Astrocyte of the cerebellum (primary cell): ENCODE measurements at places on chromosomes 12 and 14.

- no peak for DNase-seq
These were observed 159.7 kb upstream of the PWP1 start for GRCh38 chr12:107525719-107526554.

GRCh38 chr14:63276492-63277342, 42.0 kb downstream of the GPHB5 start:
- peak; percentile 45 for DNase-seq

GRCh38 chr12:109707470-109707821, 6.2 kb upstream of the FAM222A start:
- no peak for DNase-seq

DNA sequence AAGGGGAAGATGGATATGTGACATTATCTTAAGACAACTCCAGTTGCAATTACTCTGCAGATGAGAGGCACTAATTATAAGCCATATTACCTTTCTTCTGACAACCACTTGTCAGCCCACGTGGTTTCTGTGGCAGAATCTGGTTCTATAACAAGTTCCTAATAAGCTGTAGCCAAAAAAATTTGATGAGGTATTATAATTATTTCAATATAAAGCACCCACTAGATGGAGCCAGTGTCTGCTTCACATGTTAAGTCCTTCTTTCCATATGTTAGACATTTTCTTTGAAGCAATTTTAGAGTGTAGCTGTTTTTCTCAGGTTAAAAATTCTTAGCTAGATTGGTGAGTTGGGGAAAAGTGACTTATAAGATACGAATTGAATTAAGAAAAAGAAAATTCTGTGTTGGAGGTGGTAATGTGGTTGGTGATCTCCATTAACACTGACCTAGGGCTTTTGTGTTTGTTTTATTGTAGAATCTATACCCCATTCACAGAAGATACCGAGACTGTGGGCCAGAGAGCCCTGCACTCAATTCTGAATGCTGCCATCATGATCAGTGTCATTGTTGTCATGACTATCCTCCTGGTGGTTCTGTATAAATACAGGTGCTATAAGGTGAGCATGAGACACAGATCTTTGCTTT, 36.9 kb downstream of the PSEN1 start:
- peak; percentile 59 for DNase-seq

DNA sequence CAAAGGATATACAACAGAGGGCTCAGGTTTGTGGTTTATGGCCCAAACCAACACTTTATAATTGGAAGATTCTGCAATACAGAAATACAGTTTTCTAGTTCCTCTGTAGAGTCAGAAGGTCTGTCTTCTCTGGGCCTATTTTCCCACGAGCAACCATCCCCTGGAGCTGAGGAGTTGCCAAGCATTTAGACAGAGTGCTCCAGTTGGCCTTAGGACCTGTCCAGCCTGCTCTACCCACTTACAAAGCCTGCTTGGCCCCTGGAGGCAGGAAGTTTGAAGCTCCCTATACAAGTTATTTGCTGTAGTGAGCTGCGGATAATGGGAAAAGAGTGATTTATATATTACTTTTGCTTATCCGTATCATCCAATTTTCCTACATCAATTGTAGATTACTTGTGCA, 60.8 kb upstream of the HSPB8 start:
- no peak for DNase-seq

DNA sequence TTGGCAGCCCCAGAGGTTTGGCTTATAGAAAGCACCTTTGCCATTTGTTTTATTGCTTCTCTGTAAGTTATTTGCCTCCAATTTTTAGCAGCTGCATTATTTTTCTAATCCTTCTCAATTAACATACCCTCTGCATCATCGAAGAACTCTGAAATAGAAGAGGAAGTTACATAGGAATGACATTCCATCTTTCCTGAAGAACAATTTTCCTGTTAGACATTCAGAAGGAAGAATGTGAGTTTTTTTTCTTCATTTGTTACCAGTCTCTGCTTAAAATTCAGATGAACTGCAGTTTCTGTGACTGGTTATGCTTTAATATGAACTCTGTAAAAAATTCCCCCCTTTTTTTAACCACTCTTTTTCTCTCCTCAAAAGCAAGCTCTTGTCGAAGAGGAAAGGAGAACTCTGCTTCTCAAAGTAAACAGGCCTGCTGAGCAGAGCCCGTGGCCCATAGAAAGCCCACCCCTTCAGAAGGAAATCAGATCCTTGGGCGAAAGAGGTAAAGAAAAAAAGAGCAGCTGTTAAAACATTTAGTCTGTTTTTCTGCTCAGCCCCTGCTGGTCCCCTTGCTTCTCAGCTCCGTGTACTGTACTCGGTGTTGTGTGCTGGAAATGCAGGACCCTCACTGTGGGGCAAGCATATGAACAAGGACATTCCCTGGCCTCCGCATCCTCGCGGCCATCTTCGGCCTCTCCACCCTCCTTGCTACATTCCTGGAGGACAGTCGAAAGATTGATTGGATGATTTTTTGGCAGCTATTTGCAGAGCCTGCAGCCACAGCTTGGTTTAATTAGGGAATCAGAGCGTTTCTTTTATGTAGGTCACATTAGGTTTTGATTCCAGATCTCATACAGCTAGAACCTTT, 164.4 kb upstream of the LRIG3 start:
- DNase-seq: peak; percentile 90

- DNase-seq: no peak
These were observed 2.8 kb downstream of the MAP4K5 start for GRCh38 chr14:50529288-50530179.

DNA sequence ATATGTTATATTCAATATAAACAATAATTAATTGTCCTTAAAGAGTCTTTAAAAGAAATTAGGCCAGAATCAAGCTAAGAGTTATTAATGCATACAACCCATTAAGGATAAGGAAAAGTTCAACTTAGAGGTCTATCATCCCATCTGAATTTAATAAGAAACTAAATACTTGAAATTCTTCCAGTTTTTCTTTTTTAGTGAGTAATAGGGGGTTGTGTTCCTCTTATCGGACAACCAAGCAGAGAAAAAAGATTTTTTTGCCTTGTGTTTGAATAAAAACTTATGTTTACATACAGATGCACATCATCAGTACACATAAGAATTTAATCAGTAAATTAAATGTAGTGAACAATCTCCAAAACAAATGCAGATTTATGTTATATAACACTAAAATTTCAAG, 32.5 kb downstream of the PAWR start:
- DNase-seq: no peak

GRCh38 chr12:98758331-98758730, 113.2 kb downstream of the APAF1 start:
- peak; percentile 48 for DNase-seq

- DNase-seq: no peak
These were observed 44.6 kb downstream of the FBXO21 start for GRCh38 chr12:117145597-117146154.

DNA sequence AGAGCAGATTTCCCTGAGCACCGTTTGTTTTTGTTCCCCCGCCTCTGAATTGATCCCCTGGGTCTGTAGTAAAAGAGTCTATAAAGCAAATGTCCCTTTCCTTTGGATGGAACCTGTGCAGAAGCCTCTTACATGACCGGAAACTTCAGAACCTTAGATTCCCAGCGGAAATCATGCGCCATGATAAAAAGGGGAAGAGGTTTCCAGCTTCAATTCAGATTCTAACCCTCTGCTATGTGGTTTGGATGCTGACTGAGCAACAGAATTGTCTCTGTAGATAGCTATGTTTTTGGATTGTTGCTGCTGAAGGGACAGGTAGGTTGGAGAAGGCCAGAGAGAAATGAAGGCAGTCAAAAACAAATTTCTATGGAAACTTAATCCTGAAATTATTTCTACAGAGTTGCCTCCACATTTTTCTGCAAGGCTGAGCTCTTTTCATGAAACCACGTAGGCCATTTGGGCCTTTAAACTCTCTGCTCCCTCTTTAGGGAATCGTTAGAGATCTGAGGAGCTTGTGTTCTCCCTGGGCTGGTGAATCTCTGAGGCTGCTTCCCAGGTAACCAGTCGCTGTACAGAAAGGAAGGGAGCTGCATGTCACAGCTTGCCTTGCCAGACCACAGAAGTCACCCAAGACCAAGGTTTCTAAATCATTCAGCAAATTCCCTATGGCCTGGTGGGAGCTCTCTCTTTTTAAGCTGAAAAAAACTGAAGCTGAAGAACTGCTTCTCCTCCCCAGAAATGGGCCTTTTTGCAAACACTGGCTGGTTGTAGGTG, 28.7 kb upstream of the OR10P1 start:
- DNase-seq: no peak

DNA sequence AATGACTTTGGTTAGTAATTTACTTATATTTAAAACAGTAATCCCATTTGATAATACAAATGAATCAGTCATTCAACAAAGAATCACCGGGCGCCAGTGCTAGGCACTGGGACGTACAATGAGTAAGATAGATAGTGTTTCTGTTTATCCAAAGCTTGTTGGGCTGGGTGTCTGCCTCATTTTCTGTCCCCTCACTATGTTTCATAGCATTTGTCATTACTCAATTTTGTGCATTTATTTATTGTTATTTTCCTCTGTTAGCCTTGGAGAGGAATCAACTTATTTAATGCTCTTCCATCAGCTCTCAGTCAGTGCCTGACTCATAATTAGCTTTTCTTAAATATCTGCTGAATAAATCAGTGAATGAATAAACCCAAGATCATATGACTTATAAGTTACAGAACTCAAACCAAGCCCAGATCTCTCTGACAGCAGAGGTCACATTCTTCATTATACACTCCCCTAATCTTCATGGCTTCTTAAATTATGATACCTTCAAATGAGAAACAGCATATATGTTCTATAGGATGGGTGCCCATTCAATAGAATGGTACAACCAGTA, 86.2 kb downstream of the TSPAN8 start:
- no peak for DNase-seq

- DNase-seq: no peak
These were observed 8.1 kb downstream of the VAMP1 start for GRCh38 chr12:6462234-6462995.

- DNase-seq: peak; percentile 50
These were observed 947 bp upstream of the LRRC9 start for GRCh38 chr14:59918824-59919569.

- no peak for DNase-seq
These were observed 1123.0 kb downstream of the VRK1 start for GRCh38 chr14:97920201-97920600.

- DNase-seq: no peak
These were observed 94.1 kb upstream of the GARIN6 start for GRCh38 chr12:99553461-99553860.

GRCh38 chr12:103848143-103848542, 7.1 kb upstream of the NT5DC3 start:
- DNase-seq: no peak

DNA sequence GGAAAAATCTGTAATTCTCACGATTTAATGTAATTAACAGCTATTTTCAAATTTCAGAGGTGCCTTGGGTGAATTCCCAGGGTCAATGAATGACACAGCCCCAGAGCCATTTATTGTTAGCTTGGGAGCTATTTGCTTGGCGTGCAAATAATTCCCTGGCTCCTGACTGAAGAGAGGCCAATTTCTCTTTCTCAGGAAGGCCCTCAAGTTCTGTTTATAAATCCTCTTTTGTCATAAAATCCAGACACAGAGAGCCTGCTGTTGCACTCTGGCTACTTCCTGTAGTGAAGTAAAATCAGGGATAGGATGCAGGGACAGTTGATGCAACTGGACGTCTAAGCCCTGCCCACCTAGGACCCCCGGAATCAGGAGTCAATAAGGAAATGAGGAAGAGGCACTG, 154.3 kb downstream of the TMX1 start:
- no peak for DNase-seq

GRCh38 chr12:66688846-66689439, 10.1 kb upstream of the GRIP1 start:
- no peak for DNase-seq

DNA sequence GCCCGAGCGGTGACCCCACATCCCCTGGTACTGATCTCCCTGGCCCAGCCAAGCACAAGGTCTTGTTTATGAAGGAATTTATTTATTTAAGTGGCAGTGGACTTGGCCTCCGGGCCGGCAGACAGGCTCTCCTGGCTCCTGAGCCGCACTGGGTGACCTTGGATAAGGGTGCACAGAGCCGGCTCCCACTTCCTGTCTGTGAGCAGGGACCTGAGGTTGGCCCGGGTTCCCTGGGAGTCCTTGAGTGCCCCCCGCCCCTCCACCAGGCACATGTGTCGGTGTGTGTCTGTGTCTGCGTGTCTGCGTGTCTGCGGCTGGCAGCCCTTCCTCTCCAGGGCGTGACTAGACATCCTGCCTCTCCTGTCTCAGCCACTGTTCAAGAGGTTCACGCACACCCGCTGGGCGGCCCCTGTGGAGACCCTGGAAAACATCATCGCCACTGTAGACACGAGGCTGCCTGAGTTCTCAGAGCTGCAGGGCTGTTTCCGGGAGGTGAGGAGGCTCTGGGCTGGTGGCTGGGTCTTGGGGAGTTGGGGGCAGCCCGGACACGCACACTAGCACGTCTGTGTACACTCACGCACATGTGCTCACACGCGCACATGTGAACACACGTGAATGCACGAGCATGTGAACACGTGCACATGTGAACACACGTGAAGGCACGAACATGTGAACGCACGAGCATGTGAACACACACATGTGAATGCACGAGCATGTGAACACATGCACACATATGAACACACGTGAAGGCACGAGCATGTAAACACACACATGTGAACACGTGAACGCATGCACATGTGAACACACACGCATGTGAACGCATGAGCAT, 9.3 kb downstream of the TNFAIP2 start:
- no peak for DNase-seq

DNA sequence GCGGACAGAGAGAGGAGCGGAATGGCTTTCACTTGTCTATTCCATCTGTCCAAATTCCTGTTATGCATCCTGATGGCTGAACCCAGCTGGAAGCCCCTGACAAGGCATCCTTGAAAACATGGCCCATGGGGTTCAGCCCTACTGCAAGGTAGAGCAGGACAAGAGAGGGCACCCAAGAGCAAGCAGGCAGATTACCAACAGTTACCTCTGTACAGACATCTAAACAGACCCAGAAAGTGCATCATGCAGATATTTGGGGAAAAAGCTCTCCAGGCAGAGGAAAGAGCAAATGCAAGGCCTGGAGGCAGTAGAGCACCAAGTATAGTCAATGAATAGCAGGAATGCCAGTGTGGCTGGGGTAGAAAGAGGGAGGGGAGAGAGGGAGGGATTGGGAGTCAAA, 407.5 kb downstream of the PCNX1 start:
- no peak for DNase-seq

DNA sequence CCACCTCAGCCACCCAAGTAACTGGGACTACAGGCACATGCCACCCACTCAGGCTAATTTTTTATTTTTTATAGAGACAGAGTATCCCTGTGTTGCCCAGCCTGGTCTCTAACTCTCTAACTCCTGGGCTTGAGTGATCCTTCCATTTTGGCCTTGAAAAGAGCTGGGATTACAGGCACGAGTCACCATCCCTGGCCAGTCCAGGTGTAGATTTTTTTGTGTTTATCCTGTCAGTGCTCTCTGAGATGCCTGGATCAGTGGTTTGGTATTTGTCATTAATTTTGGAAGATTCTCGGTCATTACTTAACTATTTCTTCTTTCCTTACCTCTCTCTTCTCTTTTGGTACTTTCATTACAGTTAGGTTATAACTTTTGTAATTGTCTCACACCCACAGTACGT, 5.3 kb upstream of the HIF1A start:
- DNase-seq: no peak

- DNase-seq: no peak
These were observed 879 bp upstream of the HSPB8 start for GRCh38 chr12:119177724-119178380.
